ENCODE measurements at places on chromosomes 7 and 10. TPM values are rescaled to one million over a fixed set of nuclear protein-coding genes. Genes with fewer than 3 reads are reported as not detected.

The OR2A42 gene
- 0.37 TPM for total RNA-seq

GRCh38 chr7:117143580-117143979 lies 179.3 kb downstream of the WNT2 start:
- DNase-seq, result no peak

DNA sequence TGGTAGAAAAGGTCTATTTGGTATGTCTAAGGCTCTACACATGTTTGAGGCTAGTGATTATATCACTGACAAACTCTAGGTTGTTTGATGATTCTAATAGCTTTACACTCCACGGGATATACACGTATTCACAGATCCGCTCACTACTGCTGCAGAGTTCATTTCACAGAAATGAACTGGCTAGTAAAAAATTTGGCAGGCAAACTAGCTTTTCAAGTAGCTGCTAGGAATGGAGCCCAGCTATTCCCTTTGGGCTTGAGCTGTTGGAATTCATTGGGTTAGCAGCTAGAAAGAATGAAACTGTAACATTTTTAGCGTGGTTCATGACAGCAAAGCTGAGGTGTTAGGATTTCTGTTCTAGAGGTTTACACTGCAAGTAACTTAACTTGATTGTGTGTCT lies 37.6 kb downstream of the R3HCC1L start:
- no peak for DNase-seq

DNA sequence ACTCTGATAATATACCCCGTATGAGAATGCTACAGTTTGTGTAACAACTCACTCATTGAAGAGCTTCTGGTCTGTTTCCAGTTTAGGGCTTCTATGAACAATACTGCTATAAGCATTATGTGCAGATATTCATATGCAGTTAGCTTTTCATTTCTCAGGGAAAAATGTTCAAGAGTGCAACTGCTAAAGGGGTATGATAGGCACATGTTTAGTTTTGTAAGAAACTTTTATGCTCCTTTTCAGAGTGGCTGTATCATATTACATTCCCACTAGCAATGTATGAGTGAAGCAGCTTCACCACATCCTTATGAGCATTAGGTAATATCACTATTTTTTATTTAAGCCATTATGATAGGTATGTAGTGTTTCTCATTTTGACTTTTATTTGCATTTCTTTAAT lies 182.6 kb upstream of the CXCL12 start:
- no peak for DNase-seq

The EVX1 gene
- total RNA-seq, result not detected

The NXPH1 gene
- total RNA-seq, result not detected

- DNase-seq, result no peak
These were observed 292.2 kb upstream of the ZWINT start for GRCh38 chr10:56653289-56653688.

Measured in A673 (cell line).